Nephron progenitor cell (in vitro differentiated cells): ENCODE measurements at places on chromosomes 12 and 14.

- no peak overlapping the region for H3K27ac ChIP-seq
- peak; percentile 72 for DNase-seq
- H3K4me1 ChIP-seq, result peaks cover 14% of the 10 kb centered on the region
- peaks cover 24% of the 10 kb centered on the region for H3K27me3 ChIP-seq
- H3K36me3 ChIP-seq, result no peaks in the 10 kb centered on the region
- H3K4me3 ChIP-seq, result peak overlapping the region; percentile 78
These were observed 678 bp downstream of the RPS6KA5 start for GRCh38 chr14:91059576-91060350.

GRCh38 chr12:131989021-131989420, 39.3 kb downstream of the EP400 start:
- peaks cover 21% of the 10 kb centered on the region for H3K4me1 ChIP-seq
- H3K4me3 ChIP-seq, result no peak overlapping the region
- DNase-seq, result no peak
- peaks cover 72% of the 10 kb centered on the region for H3K36me3 ChIP-seq

GRCh38 chr14:54866588-54866987, 36.0 kb downstream of the GCH1 start:
- peaks cover 10% of the 10 kb centered on the region for H3K36me3 ChIP-seq
- no peak overlapping the region for H3K27ac ChIP-seq
- peaks cover 7% of the 10 kb centered on the region for H3K27me3 ChIP-seq
- H3K4me3 ChIP-seq, result no peak overlapping the region
- peaks cover 19% of the 10 kb centered on the region for H3K4me1 ChIP-seq

- H3K27ac ChIP-seq, result no peak overlapping the region
- H3K27me3 ChIP-seq, result no peaks in the 10 kb centered on the region
- H3K36me3 ChIP-seq, result peaks cover 7% of the 10 kb centered on the region
- DNase-seq, result no peak
- H3K4me3 ChIP-seq, result no peak overlapping the region
These were observed 319.7 kb downstream of the SNAPC1 start for GRCh38 chr14:62081951-62082350.

DNA sequence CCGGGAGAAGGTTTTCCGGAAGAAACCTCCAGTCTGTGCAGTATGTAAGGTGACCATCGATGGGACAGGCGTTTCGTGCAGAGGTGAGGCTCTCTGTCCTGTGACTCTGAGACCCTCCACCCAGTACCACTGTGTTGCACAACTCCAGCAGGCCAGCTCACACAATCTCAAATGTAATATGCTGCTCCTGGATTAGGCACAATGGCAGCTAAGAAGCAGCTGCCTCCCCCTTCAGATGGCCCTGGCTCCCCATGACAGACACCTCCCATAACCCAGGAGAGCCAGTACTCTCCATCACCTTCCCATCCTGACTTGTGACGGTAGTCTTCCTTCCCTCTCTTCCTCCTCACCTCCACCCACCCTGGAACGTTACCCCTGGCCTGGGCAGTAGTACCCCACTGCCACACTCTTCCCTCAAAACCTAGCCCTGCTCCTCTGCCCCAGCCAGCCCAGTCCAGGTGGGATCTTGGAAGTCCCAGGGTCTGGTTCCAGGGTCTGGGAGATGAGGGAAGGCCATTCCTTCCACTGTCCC, 2.1 kb downstream of the TNS2 start:
- H3K36me3 ChIP-seq, result no peaks in the 10 kb centered on the region
- peaks cover 75% of the 10 kb centered on the region for H3K4me1 ChIP-seq
- no peak for DNase-seq
- peak overlapping the region; percentile 98 for H3K27ac ChIP-seq
- H3K27me3 ChIP-seq, result peaks cover 8% of the 10 kb centered on the region
- peak overlapping the region; percentile 82 for H3K4me3 ChIP-seq

GRCh38 chr12:51836041-51836826, 12.3 kb downstream of the FIGNL2 start:
- H3K4me3 ChIP-seq, result peak overlapping the region; percentile 47
- DNase-seq, result peak; percentile 61
- peaks cover 3% of the 10 kb centered on the region for H3K27me3 ChIP-seq
- H3K4me1 ChIP-seq, result peaks cover 94% of the 10 kb centered on the region
- peaks cover 6% of the 10 kb centered on the region for H3K36me3 ChIP-seq
- peak overlapping the region; percentile 97 for H3K27ac ChIP-seq

GRCh38 chr12:32322354-32322753, 77.0 kb upstream of the FGD4 start:
- DNase-seq, result peak; percentile 5
- no peak overlapping the region for H3K4me3 ChIP-seq
- peaks cover 7% of the 10 kb centered on the region for H3K27me3 ChIP-seq
- H3K4me1 ChIP-seq, result peaks cover 10% of the 10 kb centered on the region
- H3K27ac ChIP-seq, result no peak overlapping the region

DNA sequence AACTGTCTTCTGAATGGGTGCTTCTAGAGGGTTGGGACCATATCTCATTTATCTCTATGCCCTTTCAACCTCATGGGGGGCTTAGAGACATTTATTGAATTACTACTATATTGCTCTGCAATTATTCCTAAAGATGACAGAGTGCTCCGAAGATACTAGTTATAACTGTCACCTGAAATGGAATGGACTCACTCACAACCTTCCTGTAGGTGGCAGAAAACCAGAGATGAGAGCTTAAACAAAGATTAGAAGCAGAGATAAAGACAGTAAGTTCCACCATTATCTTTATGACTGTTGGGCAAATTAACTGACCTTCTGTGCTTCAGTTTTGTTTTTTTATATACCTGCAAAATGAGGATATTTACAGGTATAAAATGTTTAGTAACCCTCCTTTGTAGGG, 31.5 kb upstream of the GTF2A1 start:
- H3K4me3 ChIP-seq, result no peak overlapping the region
- H3K27ac ChIP-seq, result no peak overlapping the region
- peaks cover 11% of the 10 kb centered on the region for H3K4me1 ChIP-seq
- DNase-seq, result no peak
- no peaks in the 10 kb centered on the region for H3K36me3 ChIP-seq
- H3K27me3 ChIP-seq, result no peaks in the 10 kb centered on the region

GRCh38 chr12:48532601-48533000, 7.2 kb downstream of the OR8S1 start:
- no peaks in the 10 kb centered on the region for H3K36me3 ChIP-seq
- DNase-seq, result no peak
- H3K4me3 ChIP-seq, result no peak overlapping the region
- no peak overlapping the region for H3K27ac ChIP-seq
- H3K4me1 ChIP-seq, result no peaks in the 10 kb centered on the region

- peaks cover 78% of the 10 kb centered on the region for H3K4me1 ChIP-seq
- H3K27me3 ChIP-seq, result peaks cover 11% of the 10 kb centered on the region
These were observed 106.1 kb upstream of the RFLNA start for GRCh38 chr12:124188561-124189405.

GRCh38 chr12:113962733-113963132, 3.4 kb downstream of the RBM19 start:
- peaks cover 22% of the 10 kb centered on the region for H3K4me1 ChIP-seq
- no peak for DNase-seq
- no peak overlapping the region for H3K4me3 ChIP-seq
- H3K36me3 ChIP-seq, result peaks cover 16% of the 10 kb centered on the region
- H3K27me3 ChIP-seq, result peaks cover 14% of the 10 kb centered on the region

- no peak for DNase-seq
- peaks cover 17% of the 10 kb centered on the region for H3K36me3 ChIP-seq
- H3K27ac ChIP-seq, result no peak overlapping the region
- H3K4me1 ChIP-seq, result peaks cover 5% of the 10 kb centered on the region
- H3K27me3 ChIP-seq, result no peaks in the 10 kb centered on the region
- no peak overlapping the region for H3K4me3 ChIP-seq
These were observed 65.2 kb downstream of the PPP2R5E start for GRCh38 chr14:63478010-63478409.

GRCh38 chr12:64154677-64155076, 67.4 kb downstream of the KICS2 start:
- no peaks in the 10 kb centered on the region for H3K4me1 ChIP-seq
- no peak overlapping the region for H3K4me3 ChIP-seq
- no peak overlapping the region for H3K27ac ChIP-seq
- no peak for DNase-seq
- no peaks in the 10 kb centered on the region for H3K36me3 ChIP-seq
- H3K27me3 ChIP-seq, result no peaks in the 10 kb centered on the region

DNA sequence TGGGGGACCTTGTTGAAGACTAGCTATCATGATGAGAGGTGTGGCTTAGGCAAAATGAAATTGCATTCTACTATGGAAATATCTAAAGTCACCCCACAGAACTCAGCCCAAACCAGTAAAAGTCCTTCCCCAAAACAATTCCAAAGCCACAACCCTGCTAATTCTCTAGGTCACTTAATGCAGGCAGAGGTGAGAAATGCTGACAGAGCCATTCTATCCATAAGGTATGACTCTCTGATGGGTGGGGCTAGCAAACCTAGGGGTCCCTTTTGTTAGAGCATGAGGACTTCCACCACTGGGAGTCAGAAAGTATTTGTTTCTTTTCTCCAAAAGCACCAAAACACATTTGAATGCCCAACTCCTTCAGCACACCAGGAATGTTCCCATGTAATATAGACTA, 12.7 kb upstream of the BMP4 start:
- peaks cover under 1% of the 10 kb centered on the region for H3K4me1 ChIP-seq
- H3K27me3 ChIP-seq, result peaks cover 18% of the 10 kb centered on the region
- H3K4me3 ChIP-seq, result no peak overlapping the region
- no peak overlapping the region for H3K27ac ChIP-seq
- H3K36me3 ChIP-seq, result peaks cover 5% of the 10 kb centered on the region

DNA sequence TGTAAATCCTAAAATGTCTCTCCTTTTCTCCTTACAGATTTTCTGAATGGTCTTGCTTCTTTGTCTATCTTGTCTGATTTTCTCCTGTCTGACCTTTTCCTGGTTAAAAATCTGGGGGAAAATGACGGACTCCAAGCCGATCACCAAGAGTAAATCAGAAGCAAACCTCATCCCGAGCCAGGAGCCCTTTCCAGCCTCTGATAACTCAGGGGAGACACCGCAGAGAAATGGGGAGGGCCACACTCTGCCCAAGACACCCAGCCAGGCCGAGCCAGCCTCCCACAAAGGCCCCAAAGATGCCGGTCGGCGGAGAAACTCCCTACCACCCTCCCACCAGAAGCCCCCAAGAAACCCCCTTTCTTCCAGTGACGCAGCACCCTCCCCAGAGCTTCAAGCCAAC, 23.0 kb downstream of the ACACB start:
- H3K4me3 ChIP-seq, result no peak overlapping the region
- peaks cover 24% of the 10 kb centered on the region for H3K27me3 ChIP-seq
- no peak for DNase-seq
- H3K36me3 ChIP-seq, result peaks cover 10% of the 10 kb centered on the region
- peaks cover 3% of the 10 kb centered on the region for H3K4me1 ChIP-seq

DNA sequence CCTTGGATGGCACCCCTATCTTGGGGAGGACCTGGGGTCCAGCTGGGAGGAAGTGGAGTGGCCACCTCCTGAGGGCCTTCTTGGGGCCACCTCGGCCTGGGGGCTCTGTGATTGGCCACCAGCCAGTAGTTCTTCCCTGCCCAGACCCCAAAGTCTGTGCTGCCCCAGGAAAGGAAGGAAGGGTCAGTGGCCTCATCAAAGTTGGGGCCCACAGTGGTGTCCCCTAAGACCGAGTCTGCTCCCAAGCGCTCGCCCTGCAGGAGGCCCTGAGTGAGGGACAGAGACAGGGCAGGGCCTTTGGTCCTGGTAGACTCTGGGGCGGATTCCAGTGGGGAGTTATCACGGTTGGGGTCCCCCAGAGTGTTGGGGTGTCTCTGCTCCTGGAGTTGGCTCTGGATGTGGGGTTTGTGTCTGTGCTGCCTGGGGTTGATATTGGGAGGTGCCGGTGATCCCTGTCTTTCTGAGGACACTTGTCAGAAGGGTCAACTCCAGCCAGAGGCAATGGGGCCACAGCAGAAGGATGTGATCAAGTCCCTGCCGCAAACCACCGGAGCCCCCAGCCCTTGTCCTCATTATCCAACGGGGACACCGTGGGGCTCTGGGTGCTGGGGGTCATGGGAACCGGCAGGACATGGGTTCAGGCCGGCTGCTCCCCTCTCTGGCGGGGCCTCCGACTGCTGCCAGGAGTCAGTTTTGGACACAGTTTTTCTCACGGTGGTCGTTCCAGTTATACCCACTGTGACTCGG, 364.3 kb downstream of the TMEM121 start:
- no peaks in the 10 kb centered on the region for H3K36me3 ChIP-seq
- H3K27ac ChIP-seq, result no peak overlapping the region
- H3K4me3 ChIP-seq, result no peak overlapping the region
- no peaks in the 10 kb centered on the region for H3K4me1 ChIP-seq
- DNase-seq, result no peak
- peaks cover 2% of the 10 kb centered on the region for H3K27me3 ChIP-seq

DNA sequence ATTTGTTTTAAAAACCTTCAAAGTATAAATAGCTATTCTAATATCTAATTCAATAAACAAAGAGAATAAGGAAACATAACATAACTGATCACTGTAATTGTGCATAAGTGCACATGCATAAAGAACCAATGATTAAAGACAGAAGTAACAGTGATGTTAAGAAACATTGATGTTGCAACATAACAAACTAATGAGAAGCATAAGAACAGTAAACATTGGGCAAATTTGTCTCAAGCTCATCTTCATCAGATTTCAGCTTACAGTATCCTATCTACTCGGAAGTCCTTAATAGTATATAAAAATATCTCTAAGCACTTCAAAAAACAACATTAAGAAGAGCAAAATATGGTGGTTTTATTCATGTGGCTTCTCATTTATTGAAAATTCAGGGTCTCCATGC, 97.6 kb downstream of the GARIN6 start:
- no peaks in the 10 kb centered on the region for H3K36me3 ChIP-seq
- H3K27me3 ChIP-seq, result no peaks in the 10 kb centered on the region
- H3K27ac ChIP-seq, result no peak overlapping the region
- no peak overlapping the region for H3K4me3 ChIP-seq

- peak overlapping the region; percentile 88 for H3K4me3 ChIP-seq
- H3K27ac ChIP-seq, result peak overlapping the region; percentile 77
- H3K4me1 ChIP-seq, result peaks cover 51% of the 10 kb centered on the region
- peaks cover 11% of the 10 kb centered on the region for H3K27me3 ChIP-seq
- DNase-seq, result no peak
- peaks cover 30% of the 10 kb centered on the region for H3K36me3 ChIP-seq
These were observed 1.9 kb downstream of the ACTN1 start for GRCh38 chr14:68977180-68977717.

- H3K4me1 ChIP-seq, result peaks cover 21% of the 10 kb centered on the region
- no peak overlapping the region for H3K27ac ChIP-seq
- H3K27me3 ChIP-seq, result peaks cover 13% of the 10 kb centered on the region
- no peak for DNase-seq
- peaks cover 5% of the 10 kb centered on the region for H3K36me3 ChIP-seq
These were observed 1.1 kb downstream of the IGF1 start for GRCh38 chr12:102479099-102479885.

DNA sequence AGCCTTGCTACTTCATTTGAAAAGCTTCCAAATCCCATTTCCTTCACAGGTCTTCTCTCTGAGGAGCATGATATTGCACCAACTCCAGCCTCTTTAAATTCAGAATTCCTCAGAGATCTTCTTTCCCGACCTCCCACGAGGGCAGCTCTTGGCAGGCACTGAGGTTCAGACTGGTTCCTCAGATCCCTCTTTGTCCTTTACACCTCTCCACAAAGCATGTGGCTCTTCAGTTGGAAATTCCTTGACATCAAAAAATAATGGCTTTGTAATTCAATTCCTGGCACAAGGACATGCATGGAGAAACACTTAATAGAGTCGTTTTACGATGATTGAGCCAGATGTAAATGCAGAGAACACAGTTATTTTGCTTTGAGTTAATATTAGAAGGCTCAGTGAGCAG, 63.2 kb upstream of the TMX1 start:
- peak overlapping the region; percentile 43 for H3K27ac ChIP-seq
- peaks cover 6% of the 10 kb centered on the region for H3K27me3 ChIP-seq
- no peaks in the 10 kb centered on the region for H3K36me3 ChIP-seq
- no peak overlapping the region for H3K4me3 ChIP-seq
- no peak for DNase-seq
- H3K4me1 ChIP-seq, result peaks cover 13% of the 10 kb centered on the region

- H3K27ac ChIP-seq, result no peak overlapping the region
- DNase-seq, result no peak
- no peaks in the 10 kb centered on the region for H3K27me3 ChIP-seq
- H3K4me3 ChIP-seq, result no peak overlapping the region
These were observed 114.9 kb downstream of the METTL25 start for GRCh38 chr12:82473111-82473754.
